ENCODE measurements at places on chromosomes 11 and 22.

GRCh38 chr11:86717817-86718501, 45.5 kb upstream of the ME3 start:
- DNase-seq: no peak

DNA sequence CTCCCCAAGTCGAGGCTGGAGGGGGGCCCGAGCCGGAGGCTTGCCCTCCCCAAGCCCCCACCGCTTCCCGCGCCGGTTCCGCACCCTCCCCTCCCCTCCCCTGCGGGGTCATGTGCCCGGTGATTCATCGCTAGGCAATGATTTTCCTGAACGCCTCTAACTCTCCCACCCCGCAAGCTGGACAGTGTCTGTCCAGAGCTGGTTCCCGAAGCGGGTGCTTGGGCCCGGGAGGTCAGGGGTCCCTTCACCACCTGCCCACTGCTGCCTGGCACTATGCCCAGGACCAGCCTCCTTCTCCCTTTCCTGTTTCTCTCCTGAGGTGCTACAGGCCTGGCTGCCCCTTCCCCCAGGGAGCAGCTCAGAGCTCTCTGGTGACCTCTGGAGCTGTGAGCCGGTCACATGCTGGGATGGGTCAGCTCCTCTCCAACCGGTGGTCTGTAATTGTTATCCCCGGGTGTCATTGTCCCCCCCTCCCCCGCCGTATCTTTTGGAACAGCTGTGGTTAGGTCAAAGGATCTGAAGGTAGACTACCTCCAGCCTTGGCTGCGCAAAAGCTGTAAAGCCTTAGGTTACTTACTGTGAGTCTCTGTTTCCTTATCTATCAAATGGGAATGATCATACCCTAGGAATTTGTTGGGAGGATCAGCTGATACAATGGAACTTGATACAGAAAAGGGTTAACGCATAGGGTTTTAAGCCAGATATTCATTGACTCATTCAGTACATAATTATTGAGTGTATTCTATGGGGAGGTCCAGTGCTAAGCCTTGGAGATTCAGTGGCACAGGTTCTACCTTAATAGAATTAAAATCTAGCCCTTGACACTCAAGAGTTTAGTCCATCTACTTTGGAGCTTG, 753 bp downstream of the STX3 start:
- DNase-seq: no peak

DNA sequence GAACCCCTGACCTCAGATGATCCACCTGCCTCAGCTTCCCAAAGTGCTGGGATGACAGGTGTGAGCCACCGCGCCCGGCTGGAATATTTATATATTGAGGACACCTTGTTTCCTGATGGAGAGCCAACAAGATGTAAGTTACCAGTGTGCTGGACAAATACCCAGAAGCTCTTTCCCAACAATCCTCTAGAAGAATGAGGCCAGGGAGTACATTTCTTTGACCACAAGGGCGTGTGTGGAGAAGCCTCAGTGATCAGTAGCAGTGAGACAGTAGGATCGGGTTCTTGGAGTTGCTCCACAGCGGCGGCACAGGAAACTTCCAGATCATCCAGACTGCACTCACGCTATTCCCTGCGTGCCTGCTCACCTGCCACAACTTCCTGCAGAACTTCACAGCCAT, 10.3 kb upstream of the POLA2 start:
- no peak for DNase-seq

- DNase-seq: no peak
These were observed 246.5 kb upstream of the DDI1 start for GRCh38 chr11:103789952-103790351.

DNA sequence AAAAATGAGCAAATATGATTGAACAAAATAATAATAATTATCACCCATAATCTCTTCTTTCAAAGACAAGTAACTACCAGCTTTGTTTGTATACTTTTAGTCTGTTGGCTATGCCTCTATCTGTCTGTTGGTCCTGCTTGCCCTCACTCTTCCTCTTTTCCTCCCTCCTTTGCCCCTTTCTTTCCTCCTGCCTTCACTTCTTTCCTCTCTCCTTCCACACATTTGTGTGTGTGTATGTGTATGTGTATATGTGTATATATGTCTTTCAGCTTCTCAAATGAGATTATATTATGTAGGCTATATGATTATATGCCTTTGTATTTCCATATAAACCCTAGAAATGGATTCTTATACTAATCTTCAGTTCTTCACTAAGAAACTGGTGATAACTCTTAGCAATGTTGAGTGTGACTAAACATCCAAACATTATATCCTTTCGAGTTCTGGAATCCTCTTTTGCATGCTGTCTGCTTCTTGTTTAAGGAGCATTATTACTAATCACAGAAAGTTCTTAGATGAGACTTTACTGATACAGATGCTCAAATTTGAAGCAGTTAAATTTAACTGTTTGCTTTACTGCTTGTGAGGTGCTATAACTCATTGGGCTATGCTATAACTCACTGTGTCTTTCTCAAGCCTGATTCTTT, 219.1 kb downstream of the TMEM135 start:
- no peak for DNase-seq

DNA sequence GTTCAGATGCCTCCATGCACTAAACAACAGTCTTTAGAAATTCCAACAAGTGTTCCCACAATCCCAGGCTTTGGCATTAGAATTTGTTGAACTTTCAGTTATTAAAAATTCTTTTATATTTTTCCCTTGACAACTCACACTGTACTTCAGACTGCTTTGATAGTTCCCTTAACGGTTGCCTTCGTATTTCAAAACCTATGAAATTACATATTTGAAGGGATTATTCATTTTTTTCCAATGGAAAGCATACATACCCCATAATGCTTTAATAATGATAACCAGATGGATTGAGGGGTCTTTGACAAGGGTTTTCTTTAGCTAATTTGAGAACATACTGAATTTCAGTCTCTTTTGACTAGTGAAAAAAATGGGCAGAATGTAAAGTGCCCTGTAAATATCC, 76.5 kb downstream of the ME3 start:
- DNase-seq: no peak

DNA sequence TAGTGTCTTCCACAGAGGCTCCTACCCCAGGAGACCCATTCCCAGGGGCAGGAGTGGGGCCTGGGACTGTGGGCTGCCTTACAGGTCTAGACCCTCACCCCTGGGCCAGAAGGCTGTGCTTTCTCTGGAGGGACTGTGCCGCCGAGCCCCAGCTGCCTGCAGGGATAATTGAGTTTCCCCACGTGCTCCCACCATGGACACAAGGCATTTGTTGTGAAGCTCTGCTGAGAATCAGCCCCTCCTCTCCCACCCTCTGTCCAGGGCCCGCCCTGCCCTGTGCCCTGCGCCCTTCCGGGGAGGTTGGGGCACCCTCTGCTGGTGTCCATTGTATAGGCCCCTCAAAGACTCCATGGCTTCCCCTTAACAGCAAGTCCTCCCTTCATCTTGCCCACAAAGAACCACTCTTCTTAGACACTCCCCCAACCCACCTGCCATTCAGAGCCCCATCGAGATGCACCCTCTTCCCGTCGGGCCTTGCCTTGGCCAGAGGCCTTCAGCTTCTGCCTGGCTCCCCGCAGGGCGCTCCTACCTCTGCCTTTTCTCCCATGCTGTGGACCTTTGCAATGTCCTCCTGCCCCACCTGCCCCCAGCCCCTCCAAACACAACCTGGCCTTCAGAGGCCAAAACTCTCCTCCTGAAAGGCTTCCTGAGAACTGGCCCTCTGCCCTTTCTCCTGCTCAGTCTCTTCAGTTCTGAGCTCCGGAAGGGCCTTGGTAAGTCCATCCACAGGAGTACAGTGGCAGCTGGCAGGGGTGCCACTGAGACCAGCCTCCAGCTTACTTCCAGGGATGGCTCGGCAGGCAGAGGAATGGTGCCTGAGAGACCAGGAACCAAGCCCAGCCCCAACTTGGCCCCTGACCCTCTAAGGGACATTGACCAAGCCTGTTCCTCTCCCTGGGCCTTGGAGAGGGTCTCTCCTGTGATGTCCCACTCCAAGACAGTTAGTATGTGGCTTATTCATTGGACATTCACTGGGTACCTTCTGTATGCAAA, 22.4 kb downstream of the DUSP8 start:
- DNase-seq: no peak

DNA sequence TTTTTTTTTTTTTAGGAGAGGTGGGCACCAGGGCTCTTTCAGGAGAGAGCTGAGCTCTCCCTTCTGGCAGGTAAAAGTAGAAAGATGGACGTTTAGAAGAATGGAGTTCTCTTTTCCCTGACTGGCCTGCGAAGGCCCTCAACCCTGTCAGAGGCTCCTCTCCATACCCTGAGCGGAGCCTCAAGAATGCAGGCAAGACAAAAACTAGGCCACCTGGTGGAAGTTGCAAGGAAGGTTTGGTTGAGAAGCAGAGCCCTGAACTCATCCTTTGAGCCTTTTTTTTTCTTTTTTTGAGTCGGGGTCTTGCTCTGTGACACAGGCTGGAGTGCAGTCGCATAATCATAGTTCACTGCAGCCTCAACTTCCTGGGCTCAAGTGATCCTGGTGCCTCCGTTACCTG, 1.4 kb downstream of the OTOG start:
- no peak for DNase-seq

DNA sequence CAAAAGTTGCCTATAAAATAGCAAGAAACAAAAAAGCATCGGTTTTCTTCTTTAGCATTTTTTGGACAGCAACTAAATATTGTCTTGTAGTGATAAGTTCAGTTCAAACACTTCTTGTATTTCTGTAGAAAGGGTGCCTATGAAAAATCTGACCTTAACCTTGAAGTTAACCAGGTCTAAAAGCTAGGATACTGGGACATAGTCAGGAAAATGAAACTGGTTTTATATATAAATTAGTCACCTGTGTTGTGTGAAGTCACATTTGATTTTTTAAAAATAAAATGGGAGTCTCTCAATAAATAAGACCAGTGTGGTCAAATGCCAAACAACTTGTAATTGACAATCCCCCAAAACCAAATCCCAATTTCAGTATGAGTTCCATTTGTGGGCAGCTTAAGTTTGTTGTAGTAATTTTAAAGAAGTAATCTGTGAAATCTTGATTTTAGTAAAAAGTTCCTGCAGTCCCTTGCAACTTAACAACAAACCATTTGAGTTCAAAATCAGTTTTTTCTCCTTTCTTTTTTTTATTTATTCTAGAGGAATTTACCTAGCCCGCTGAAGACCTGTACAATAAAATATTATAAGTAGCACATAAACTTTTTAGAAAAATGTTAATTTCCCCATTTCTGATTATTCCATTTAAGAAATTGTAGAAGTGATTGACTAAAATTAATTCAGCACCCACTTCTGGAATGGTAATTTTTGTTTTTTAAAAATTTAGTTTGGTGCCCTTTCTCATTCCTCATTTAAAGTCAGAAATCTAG, 84.5 kb upstream of the PPARA start:
- DNase-seq: no peak

- DNase-seq: no peak
These were observed 2.6 kb upstream of the RAB3IL1 start for GRCh38 chr11:61919705-61920631.

GRCh38 chr11:71420455-71421241, 27.5 kb downstream of the DHCR7 start:
- DNase-seq: no peak

DNA sequence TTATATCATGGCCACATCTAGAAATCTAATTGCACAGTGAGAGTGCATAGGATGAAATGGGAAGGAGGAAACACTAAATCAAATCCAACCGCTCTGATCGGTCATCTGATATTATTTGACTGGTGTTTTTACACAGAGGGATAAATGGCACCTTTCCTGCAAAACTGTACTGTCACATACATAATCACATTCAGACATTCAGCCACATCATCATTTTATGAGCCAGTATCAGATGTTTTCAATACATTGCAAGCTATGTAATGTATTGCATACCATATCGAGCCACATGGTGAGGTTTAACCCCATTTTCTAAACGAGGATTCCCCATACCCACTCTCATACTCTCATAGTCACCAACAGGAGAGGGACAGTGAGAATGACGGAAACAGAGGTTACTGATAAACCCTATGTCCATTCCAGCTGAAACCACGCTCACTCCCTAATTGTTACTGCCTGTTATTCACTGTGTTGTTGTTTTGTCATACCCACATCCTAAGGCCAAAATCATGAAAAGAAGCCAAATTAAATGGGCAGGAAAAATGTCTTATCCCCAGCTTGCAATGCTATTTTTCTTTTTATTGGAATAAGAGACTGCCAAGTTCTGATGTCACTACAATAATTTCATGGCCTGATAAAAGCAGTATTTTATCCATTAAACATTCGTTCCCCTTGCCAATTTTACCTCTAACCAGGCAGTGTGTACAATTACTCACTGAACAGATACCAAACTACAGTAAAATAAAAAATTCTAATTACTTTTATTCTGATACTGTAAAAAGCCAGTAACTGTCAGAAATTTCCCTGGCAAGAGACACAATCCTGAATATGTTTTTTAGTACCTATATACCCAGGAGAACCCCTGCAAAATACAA, 9.0 kb downstream of the CDON start:
- no peak for DNase-seq

DNA sequence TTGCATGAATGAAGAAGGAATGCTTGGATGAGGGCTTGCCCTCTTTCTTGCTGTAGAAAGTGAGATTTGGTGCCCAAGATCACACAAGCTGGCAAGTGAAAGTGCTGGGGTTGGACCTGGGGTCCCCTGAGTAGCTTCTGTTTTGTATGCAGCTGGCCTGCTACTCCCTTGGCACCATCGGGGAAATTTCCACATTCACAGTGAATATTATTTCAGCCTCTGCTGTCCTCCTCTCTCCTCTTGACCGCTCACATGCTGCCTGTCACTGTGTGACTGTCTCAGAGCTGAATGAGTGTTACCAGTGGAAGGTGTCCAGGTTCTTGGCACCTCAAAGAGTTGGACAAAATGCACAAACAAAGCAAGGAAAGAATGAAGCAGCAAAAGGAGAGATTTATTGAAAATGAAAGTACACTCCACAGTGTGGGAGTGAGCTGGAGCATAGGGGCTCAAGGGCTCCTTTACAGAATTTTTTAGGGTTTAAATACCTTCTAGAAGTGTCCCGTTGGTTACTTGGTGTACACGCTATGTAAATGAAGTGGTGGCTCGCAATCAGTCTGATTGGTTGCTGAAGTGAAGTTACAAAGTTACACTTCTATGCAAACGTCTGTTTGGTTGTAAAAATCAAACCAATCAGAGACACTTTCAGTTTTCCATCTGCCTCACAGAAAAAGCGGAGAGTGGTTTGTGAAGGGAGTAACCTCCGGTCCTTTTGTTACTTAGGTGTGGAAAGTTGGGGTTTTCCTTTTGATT, 87.4 kb downstream of the DEPDC5 start:
- DNase-seq: no peak

DNA sequence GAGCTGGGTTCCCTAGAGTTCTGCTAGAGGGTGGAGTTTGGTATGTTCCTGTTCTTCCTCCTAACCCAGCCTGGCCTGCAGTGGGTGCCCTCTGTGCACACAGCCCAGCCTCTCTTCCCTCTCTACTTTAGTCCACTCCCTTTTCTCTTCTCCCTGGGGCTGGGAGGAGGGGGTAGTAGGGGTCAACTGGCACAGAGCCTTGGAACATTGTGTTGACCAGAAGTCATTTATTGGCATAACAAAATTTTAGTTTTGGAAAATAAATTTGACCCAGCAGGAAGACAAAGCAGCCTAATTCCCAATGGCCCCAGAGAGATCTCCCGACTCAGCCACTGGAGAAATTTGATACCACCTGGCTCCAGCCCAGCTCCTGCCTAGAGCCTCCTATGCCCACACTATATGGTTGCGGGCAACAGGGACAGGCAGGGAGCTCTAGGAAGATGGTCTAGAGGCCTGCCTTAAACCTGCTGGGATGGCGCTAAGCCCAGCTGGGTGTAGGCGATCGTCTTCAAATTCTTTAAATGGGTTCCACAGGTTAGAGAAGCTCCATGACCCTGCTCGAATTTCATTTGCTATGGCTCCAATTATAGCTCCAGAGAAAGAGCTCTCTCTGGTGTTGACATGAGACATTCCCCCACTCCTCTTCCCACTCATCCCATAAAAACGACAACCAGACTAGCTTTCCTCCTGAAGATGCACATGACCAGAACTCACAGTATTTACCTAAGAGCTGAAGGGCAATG, 9.9 kb downstream of the PCSK7 start:
- DNase-seq: no peak

Data from activated CD8-positive, alpha-beta memory T cell treated with anti-CD3 and anti-CD28 coated beads for 1 hour (primary cell).